SHP77 (cell line): ENCODE measurements at places on chromosomes 2 and 18.

DNA sequence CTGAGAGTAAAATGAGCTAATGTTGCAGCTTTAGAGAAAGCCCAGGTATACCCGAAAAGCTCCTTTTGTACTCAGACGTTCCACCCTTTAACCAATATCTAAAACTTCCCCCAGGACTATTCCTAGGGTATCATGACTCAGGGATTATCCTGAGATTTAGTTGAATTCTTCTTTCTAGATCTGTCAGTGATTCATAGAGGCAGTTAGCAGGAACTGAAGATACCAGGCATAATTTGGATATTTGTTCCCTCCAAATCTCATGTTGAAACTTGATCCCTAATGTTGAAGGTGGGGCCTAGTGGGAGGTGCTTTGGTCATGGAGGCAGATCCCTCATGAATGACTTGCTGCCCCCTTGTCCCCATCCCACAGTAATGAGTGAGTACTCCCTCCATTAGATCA lies 161.2 kb upstream of the LRP1B start:
- DNase-seq, result no peak

GRCh38 chr2:9781252-9781651 lies 62.0 kb upstream of the TAF1B start:
- DNase-seq, result no peak

DNA sequence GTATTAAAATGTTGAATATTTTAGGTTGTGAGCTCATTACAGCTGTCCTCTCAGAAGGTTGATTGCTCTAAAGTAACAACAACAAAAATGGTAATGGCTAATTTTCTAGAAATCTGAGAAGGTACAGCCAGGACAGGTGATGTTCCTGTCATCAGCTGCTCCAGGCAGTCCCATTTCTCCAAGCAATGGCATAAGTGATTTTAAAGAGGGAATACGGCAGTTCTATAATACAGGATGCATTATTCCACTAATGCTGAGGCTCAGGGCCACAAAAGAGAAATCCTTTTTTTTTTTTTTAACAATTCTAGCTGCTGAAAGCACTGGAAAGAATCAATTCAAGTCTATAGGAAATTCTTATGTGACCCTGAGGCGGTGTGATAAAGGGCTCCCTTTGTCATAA lies 199.9 kb downstream of the PMAIP1 start:
- DNase-seq, result no peak

- DNase-seq, result peak; percentile 89
These were observed 3.7 kb upstream of the CRYBA2 start for GRCh38 chr2:218996937-218997336.

DNA sequence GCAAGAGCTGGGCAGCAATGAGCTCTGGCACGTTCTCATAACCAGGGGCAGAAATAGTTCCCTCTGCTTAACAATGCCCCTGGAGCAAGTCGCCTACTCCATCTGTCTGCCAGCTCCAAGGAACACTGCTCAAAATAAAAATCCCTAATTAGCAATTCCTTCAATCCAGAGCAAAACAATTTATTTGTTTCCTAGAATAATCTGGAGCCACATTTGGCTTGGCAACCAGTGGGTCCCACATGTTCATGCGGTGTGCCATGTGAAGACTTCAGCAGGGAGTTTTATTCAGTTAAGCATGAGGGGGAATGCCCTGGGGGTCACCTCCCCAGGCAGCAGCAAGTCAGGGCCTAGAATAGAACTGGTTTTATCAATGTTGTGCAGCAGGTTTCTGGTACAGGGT lies 7.6 kb upstream of the EGR4 start:
- DNase-seq, result no peak

DNA sequence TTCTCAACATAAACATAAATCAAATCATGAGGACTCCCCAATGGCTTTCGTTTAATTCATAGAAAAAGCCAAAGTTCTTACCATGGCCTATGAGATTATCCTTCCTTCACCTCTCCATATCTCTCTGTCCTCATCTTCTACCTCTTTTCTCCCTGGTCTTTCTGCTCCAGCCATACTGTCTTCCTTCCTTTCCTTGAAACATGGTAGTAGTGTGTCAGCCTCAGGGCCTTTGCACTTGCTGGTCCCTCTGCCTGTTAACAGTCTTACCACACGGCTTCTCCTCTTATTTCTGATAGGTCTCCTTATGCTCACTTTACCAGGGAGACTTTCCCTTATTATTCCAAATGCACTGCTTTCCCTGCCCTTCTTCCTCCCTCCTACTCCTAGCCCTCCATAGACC lies 25.6 kb downstream of the APOB start:
- DNase-seq, result no peak

DNA sequence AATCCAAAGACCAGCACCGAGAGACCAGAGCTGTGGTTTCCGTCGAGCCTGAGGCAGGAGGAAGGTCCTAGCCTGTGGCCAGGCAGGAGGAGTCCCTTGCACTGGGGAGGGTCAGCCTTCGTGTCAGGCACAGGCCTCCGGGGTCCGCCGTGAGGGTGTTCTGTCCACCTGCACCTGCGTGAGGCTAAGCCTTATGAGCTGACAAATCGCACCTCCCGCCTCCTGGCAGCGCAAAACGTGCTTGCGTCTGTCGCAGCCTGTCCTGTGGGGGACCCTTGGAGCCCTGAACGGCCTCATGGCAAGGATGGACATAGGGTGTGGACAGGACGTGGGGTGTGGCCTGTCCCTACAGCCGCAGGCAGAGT lies 73.3 kb downstream of the KCNG2 start:
- no peak for DNase-seq

DNA sequence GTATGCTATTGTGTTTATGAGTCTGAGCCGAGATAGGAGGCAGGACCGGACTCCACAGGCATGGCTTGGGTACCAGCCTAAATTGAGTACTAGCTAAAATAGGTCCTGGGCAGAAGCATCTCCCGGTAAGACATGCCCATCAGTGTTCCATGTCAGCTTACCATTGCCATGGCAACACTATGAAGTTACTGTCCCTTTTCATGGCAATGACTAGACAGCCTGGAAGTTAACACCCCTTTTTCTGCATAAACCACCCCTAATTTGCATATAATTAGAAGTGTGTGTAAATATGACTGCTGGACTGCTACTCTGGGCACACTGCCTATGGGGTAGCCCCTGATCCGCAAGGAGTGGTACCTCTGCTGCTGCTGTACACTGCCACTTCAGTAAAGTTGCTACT lies 1005.1 kb upstream of the FAM98A start:
- DNase-seq, result no peak

- no peak for DNase-seq
These were observed 250.9 kb downstream of the BCL11A start for GRCh38 chr2:60302377-60303126.

DNA sequence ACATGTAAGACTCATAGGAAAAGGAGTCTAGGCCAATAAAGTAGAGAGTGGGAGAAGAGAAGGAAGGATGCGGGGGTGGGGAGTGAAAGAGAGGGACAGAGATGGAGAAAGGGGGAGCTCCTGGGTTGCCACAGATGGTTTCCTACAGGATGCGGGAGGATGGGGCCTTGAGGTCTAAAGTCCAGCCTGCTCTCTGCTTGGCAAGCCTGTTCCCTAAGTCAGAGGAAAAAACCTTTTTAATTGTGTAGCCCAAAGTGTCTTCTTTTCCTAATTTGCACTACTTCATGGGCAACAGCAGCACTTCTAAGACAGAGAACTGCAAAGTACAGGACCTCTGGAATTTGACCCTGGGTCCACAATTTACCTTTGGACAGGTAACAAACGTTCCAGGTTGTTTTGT lies 1.4 kb upstream of the FAM110C start:
- DNase-seq, result no peak

DNA sequence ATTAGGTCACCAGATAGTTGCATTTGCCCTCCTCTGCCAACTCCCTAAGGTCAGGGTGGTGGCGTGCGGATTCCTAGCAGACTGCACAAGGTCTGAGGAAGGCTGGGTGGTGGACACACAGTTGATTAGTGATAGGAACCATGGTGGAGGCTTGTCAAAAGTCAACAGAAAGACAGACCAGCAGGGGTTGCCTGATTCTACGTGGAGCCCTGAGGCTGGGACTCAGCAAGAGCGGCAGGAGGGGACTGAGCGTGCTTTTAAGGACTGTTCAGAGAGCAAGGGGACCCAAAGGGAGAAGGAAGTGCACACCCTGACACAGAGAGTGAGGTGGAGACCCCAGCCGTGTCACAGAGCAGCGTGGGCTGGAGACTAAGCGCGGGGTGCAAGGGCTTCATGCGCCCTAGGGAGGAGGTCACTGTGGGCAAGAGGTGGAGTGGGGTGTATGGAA lies 513.2 kb downstream of the RNF144A start:
- no peak for DNase-seq

GRCh38 chr18:68414407-68414806 lies 300.5 kb downstream of the TMX3 start:
- DNase-seq, result no peak

DNA sequence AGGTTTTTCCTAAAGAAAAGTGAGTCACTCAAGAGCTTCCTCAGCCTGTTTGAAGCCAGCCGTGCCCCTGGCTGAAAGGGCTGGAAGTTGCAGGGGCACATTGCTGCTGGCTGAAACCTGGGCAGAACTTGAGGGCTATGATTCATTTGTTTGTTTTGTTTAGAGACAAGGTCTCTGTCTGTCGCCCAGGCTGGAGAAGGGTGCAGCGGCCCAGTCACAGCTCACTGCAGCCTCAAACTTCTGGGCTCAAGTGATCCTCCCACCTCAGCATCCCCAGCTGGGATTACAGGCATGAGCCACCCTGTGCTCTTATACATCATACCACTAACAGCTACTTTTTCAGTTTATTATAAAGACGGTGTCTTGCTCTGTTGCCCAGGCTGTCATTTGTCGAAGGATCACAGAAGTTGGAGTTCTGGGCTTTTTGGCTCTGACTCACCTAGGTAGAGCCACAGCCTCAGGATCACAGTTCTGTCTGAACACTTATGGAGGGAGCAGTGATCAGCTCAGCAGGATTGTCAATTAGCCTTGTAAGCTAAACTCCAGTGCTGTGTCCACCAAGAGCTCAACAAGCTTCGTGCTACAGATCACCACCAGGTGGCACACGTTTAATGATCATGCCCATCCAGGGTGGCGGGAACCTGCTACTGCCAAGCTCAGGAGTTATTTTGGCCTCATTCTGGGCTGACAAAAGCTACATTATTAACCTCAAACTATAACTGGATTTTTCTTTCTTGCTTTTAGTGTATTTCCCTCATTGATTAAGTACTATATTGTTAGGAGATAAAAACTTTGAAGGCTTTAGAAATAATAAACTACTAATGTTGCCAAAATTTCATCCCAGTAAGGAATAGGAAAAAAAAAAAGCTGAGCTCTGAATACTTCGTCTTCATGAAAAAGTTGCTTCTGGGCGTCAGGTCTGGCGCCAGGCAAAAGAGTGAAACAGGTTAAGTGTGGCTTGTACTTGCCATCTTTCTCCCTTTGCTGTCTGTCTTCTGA lies 57.9 kb downstream of the ARHGEF33 start:
- peak; percentile 68 for DNase-seq

- no peak for DNase-seq
These were observed 29.8 kb downstream of the ALPK2 start for GRCh38 chr18:58599106-58599505.

DNA sequence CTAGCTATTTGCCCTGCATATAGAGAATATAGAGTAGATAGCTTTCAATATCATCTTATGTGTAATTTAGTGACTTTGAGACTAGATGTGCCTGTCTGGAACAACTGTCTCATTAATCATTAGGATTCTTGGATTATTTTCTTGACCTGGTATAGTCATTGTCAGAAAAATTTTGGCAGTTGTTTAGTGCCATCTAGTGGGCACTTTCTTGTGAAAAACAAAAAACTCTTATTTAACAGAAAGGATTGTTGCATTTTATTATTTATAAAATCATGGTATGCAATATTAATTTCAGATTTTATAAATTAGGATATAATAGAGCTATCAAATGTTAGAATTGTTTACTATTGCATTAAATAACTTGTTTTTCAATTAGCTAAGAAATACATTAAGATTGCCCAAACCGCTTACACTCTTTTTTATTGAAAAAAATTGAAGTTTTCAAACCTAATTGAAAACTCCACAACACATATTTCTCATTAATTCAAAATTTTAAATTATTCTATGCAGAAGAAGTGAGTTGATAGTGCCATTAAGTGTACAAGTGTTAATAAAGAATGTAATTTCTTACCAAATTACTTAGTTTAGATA lies 80.3 kb downstream of the DYNAP start:
- peak; percentile 17 for DNase-seq

DNA sequence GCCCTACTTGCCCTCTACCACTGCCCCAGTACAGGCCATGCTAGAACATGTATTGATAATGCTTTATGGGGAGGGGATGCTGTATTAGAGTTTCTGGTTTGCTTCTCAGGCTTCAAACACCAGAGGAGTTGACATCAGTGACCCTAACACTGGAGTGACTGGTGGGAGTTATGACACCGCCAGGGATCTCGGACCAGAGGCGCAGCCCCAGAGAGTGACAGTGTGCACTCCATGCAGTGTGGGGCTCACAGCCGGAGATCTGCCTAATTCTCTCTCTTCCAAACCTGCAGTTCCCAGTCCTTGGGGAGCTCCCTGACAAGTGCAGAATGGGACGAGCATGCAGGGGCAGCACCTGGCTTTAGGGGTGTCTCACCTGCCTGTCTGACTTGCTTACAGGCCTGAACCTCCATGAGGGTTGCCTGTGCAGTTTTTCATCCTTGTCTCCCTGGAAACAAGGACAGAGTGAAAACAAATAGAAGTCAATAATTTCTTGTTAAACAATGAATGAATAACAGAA lies 244.9 kb upstream of the MYT1L start:
- DNase-seq, result no peak

DNA sequence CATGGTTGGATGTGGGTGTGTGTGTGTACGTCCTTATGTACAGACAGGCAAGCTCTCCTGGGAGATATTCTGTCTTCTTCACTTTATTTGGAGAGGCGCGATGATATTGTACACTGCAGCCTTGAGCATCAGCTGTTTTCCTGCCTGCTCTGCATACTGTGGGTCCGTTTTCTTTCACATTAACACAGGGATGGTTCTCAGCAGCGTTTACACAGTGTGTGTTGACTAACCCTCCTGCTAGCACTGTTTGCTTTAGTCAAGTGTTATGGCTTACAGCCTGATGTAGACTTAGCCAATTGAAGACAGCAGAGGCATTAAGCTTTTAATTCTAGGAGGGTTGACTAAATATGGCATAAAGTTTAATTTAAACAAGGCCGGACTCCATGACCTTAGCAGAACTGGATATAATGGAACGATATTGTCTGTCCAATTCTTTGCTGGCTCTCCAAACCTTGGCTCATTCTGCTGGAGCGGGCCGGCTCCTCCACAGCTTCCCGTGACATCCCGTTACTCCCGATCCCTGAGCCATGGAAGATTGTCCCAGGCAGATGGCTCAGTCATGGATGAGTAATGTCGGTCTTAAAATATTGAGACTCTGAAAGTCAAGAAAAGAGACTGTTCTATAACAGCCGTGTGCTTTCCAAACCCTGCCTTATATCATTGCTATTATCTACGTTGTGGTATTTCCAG lies 134.7 kb downstream of the TPGS2 start:
- DNase-seq, result peak; percentile 92

- DNase-seq, result no peak
These were observed 5.2 kb downstream of the DYSF start for GRCh38 chr2:71458413-71459083.
